ENCODE measurements at places on chromosomes 16 and 17.

DNA sequence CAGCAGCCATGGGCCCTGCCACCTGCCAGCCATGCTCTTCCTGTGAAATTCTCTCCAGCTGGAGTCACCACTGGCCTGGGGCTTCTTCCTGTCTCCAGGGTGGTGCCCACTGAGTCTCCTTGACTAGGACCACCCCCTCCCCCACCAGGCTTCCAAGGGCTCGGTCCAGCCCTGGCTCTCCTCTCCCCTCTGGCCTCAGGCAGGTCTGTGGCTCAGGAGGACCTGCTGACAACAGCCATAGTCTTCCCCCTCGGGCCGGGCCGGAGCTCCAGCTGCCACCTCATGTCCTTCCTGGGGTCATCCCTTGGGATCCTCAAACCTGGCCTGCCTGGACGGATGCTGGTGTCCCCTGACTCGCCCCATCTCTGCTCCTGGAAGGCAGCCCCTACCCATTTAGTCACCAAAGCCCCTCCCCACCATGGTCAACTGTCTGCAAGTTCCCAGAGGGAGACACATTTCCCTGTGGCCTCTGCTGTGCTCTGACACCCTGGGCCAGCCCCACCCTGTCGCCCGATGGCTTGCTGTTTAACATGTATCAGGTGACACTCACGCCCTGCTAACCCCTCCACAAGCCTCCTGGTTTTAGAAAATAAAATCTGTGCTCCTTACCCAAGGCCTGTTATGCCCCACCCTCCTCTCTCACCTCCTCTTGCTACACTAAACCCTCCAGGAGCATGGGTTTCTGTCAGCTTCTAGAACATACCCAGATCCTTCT lies 186.2 kb downstream of the RBFOX3 start:
- DNase-seq = no peak

DNA sequence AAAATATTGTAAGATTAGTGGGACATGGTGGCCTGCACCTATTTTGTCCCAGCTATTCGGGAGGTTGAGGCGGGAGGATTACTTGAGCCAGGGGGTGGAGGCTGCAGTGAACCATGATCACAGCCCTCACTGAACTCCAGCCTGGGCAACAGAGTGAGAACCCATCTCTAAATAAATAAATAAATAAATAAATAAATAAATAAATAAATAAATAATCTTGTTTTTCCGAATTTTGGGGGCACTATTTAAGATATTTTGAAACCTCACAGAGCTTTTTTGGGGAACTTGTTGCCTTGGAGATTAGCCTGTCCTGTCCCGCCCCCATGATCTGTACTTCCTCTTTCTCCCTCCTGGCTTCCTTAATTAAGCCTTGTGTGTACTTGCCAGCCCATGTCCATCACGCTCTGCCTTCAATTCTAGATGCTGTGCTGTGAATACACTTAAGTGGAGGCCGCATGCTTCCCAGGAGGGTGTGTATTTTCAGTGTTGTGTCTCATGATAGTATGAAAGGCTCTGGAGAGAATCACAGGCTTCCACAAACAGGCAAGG lies 4.4 kb downstream of the LGALS9 start:
- no peak for DNase-seq

DNA sequence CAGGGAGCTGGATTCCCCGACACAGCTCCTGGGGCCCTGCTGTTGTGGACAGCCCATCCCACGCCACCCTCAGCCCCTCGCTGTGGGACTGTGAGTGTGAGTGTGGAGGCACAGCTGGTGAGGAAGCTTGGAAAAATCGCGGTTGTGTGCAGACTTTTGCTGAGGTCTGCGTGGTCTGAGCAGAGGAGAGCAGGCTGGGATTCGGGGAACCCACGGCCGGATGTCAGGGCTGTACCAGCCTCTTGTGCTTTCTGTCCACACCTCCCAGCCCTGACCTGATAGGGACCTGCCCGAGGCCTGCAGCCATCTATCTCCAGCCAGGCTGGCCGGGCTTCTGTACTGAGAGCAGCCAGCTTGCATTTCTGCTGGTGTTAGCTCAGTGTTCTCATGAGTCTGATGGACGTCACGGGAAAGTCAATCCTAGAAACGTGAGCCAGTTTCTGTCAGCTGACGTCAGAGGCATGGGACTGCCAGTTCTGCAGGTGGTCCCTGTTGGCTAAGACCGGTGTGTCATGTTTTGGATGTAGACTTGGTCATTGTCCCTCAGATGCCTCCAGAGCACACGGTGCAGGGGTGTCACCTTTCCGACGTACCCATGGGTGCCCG lies 72.8 kb upstream of the ZNF750 start:
- no peak for DNase-seq

DNA sequence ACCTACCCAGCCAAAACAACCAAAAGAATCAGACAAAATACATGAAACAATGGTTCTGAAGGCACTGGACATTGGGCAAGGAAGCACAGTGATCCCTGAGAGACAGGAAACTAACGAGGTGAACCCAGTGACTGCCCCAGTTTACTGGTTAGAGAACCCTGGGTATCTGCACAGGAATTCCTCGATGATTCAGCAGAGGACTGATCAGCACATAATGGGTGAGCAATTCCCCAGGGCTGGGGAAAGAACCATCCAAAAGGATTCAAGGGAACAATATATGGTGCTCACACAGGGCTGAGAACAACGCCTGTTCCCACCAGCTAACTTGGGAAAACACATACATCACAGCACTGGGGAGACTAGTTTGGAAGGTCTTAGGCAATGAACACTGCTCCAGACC lies 167.2 kb downstream of the PARN start:
- DNase-seq = no peak

DNA sequence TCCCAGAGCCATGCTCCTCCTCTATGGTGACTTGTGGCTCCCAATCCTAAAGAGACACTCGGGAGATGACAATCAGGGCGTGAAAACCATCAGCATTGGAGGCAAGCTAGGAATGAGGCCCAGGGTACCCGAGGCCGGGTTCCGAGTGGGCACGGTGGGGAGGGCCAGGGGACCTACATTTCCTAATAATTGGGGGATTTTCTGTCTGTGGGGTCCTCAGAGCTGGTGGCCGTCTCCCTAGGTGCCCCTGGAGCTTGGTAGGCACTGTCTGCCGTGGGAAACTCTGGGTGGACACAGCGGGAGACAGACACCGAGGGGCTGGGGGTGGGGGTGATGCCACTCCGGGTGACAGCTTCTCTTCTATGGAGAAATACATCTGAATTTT lies 312.5 kb upstream of the TNRC6C start:
- no peak for DNase-seq

- DNase-seq = no peak
Observed at GRCh38 chr16:89330177-89330856, 112.8 kb downstream of the ZNF778 start.

DNA sequence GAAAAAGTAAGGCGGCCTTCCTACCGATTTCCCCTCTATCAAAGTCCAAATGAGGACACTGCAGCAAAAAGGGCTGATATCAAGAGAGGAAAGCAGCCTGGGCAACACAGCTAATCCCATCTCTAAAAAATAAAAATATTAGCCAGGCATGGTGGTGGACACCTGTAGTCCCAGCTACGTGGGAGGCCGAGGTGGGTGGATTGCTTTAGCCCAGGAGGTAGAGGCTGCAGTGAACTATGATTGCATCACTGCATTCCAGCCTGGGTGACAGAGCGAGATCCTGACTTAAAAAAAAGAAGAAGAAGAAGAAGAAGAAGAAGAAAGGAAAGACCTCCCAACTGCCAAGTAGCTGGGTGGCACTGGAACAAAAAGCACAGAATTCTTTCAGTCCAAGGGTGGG lies 14.4 kb downstream of the CACNB1 start:
- no peak for DNase-seq

- DNase-seq = no peak
Observed at GRCh38 chr16:14608604-14609003, 21.5 kb downstream of the PARN start.

GRCh38 chr17:59838052-59838916 lies 54.5 kb downstream of the TUBD1 start:
- no peak for DNase-seq

DNA sequence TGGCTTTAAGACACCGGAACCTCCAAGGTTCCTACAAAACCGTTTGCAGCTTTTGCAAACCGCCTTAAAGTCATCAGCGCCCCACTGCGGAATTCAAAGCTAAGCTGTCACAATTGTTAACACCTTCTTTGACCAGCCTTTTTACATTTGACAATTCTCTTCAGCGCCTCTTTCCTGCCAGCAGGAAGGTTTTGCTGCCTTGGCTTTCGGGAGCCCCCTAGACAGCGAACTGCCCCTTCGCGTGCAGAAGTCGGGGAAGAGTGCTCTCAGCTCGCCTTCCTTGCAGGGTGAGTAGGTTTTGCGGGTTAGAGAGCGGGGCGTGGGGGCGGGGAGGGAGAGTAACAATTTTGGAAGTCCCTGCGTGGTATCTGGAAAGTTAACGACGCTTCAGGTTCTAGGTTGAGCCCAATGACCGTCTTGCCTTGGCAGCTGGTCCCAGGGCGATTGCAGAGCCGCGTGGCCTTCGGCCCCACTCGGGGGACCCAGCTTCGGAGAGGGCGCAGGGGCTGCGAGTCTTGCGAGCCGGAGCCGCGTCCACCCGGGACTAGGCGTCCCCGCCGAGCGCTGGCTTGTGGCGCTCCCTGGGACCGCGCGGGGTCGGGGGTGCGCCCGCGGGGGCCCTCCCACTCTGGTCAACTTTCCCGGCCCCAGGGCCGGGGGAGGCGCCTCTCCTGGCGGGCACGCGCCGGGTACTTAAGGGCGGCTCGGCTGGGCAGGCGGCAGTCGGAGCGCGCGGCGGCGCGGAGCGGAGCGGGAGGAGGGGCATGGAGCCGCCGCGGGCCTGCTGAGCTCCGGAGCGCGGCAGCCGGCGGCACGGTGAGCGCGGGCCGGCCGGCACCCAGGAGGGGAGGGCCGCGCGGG lies at the start of gene HAS3:
Gene HAS3 (plus strand): TSS at position 153 of the 861 bp plus-strand sequence. CDS start 3,743 bp downstream, outside the sequence.
- no peak for DNase-seq

DNA sequence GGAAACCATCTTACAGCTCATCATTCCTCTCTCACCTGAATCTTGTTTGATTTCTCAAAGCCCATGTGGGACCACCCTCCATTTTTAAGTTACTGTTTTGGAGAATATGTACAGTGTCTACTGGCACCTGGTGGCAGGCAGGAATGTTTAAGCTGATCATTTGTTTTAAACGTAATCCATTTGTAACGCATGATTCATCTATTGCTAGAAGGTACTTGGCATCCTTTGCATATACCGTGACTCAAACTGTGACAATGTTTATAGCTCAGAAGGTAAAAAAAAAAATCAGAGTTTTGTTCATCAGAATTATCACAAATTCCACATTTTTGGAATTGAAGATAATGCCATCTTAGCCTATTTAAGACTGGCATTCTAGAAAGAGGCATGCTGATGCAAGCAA lies 1007.5 kb upstream of the EEF2KMT start:
- no peak for DNase-seq

DNA sequence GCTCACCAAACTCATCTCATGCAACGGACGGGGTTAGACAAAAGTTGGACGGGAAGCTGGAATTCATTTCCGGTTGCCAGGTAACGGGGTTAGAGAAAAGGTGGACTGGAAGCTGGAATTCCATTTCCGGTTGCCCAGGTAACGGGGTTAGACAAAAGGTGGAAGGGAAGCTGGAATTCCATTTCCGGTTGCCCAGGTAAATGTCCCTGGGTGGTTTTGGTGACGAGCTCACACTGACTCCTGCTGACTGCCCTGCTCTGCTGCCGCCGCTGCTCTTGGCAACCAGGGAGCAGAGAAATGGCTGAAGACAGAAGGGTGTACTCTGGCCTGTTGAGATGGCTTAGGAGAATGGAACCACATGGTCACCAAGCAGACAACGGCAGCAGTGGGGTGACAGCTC lies 170.3 kb upstream of the RPH3AL start:
- no peak for DNase-seq

DNA sequence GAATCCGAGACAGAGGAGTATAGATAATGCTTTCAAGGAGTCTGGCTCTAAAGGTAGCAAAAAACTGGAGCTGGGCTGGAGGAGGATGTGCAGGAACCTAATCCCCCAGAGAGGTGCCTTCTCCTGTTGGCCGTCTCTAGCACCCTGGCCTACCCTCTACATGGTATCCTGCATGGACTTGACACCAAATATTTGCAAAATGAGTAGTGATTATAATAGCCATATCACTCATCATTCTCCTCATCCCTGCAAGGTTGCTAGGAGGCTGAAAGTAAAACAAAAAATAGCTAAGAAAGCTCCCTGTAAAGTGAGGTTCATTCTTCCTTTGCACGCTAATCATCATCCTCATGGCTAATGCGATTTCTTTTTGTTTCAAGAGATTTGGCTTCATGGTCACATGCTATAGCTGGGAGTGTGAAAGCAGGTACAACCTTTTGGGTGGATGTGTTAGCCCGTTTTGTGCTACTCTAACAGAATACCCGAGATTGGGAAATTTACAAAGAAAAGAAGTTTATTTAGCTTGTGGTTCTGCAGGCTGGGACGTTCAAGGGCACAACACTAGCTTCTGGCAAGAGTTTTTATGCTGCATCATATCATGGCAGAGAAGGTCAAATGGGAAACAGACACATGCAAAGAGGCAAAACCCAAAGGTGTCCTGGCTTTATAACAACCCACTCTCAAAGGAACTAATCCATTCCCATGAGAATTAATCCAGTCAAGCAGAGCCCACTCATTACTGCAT lies 27.1 kb upstream of the CIITA start:
- DNase-seq = no peak

DNA sequence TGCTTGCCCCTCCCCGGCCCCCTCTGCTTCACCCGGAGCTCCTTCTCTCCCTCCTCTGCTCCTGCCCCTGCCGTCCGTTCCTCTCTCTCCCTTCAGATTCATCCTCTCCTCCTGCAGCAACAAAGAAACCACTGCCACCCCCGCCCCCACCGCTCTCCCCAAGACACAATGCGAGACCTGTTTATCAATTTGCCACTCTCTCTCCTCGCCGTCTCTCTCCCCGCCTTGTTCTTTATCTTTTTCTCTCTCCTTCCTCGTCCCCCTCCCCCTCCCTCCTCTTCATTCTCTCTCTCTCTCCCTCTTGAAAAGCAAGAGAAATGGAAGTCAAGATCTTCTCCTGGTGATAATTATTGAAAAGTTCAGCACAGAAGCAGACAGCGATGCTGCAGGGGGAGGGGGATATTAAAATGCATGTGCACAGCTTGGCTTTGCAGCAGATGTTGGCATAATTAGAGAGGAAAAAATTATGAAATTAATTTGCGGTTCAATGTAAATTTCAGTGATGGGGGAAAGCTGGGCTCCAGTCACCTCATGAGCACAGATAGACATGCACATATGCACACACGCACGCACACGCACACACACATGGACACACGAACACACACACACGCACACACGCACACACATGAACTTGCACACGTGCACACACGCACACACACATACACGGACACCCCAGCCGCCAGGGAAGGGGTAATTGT lies 58.1 kb upstream of the CBFA2T3 start:
- DNase-seq = no peak

DNA sequence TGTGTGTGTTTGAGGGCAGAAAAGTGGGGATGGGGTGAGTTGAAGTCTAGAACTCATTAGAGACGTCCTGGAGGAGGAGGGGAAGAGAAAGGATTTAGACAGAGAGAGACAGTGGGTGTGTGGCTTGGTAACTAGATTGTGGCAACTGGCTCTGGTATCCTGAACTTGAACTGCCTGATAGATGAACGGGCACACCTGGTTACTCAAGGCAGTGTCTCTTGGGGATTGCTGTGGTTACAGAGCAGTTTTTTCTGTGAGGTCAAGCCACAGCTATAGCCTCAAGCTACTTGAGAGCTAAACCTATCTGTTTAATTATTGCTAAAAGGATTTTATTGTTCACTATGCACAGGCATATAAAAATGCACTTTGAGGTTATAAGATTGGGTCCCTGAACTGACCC lies 29.8 kb upstream of the MYH2 start:
- no peak for DNase-seq

Measured in stimulated activated CD8-positive, alpha-beta memory T cell treated with anti-CD3 and anti-CD28 coated beads, Interleukin-15, amount 100 ng/mL, for 1 hour (primary cell).